ENCODE measurements at places on chromosomes 5 and 9.

DNA sequence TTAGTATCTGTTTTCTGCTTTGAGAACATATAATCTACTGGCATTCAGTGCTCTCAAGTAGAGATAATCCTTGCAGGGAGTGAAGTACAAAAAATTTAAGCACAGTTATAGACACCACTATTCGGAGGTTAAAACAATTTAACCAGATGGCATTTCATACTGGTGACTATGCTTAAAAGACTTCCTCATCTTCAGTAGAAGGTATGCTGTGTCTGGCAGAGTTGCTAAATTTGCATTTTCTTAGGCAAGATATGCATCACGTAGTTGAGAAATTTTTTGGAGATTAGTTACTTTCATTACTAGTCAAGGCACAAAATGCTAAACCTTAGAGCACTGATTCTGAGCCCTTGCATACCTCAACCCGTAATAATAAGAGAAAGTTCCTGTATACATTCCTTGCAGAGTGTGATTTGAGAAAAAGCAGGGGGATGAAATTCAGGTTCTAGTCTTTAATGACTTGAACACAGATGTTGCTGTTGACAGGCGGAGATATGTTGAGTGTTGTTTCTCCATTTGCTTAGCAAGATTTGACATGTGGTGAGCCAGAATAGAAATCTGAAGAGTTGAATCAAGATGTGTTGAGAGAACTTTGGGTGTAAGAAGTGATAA lies 70.8 kb upstream of the STARD4 start:
- DNase-seq: no peak

GRCh38 chr5:31064215-31064614 lies 129.3 kb upstream of the CDH6 start:
- DNase-seq: no peak

- no peak for DNase-seq
Measured at GRCh38 chr5:157180374-157181264, at the start of gene ITK. ITK (plus strand) TSS chr5:157180840; CDS start chr5:157180978, 138 bp downstream.

DNA sequence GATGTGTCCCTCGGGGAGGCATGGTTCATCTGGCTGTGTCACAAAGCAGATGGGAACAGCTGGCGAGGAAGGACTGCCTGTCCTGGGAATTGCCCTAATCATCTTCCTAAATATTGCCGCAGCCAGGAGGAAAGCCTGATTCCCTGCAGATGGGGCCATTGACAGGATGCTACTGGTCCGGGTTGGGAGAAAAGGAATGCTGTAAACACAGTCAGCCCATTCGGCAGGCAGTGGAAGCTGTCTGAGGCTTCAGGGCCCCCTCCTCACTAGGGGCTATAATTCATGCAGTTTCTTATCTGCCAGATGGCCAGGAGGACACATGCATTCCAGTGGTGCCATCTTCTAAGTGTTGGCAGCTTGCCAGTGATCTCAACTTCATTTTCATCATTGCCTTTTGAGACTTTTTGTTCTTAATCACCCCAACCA lies 110.3 kb downstream of the KCNIP1 start:
- no peak for DNase-seq

DNA sequence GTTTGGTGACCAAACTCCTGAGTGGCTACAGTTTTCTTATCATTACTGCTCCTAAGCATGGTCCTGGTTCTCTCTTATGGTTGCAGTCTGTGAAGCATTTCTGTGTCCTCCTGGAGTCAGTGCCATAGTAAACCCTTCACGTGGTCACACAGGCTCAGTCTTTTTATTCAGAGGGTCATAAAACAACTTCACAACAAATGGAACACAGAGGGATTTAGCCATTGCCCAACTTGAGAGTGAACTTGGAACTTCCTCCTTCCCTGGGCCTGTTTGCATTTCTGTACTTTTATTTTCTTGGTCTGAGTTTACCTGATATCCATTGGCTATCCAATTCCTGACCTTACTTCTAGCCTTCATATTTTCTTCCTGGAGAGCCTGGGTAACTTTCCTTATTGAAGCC lies 144.9 kb downstream of the CCDC192 start:
- DNase-seq: no peak

GRCh38 chr9:22010866-22011625 lies 1.9 kb upstream of the CDKN2B start:
- DNase-seq: no peak

GRCh38 chr9:94904806-94905205 lies 178.3 kb downstream of the AOPEP start:
- DNase-seq: no peak

GRCh38 chr9:93207326-93207814 lies 23.4 kb downstream of the WNK2 start:
- DNase-seq: peak; percentile 62

- no peak for DNase-seq
Measured at GRCh38 chr5:113331209-113331551, 103.6 kb downstream of the TSSK1B start.

- DNase-seq: no peak
Measured at GRCh38 chr9:115717298-115717697, 436.3 kb upstream of the PAPPA start.

DNA sequence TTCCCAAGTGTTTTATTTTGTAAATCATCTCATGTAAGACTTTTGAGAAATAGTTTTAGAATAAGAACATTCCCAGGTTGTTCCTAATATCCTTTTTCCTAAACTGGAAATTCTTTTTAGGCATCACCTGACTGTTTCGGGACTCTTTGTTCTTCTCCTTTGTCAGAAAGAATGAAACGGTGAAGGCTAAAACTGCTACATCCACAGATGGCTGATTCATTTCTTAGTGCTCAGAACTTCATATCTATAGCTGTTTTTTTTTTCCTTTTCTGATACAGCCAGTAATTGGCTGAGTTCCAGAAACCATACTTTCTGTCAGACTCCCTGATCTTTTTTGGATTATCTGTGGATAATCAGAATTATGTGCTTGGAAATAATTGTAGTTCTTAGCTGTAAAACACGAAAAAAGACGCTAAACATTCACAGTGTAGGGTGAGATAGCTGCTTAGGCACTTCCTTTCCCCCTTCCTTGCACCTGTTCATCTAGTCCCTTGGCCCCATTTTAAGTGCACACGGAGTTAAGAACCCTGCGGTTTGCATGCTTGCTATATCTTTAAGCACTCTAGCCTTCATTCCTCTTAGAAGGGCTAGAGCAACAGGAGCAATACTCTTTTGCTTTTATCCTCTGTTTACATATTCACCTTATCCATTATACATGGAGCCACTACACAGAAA lies 283.9 kb downstream of the PJA2 start:
- DNase-seq: no peak

DNA sequence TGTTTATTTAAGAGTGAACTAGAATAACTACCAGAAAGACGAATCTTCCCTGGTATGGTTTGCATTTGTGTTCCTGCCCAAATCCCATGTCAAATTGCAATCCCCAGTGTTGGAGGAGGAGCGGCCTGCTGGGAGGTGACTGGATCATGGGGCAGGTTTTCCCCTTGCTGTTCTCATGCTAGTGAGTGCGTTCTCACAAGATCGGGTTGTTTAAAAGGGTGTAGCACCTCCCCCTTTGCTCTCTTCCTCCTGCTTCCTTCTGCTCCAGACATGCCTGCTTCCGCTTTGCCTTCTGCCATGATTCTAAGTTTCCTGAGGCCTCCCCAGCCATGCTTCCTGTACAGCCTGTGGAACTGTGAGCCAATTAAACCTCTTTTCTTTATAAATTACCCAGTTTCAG lies 210.3 kb upstream of the TBC1D2 start:
- DNase-seq: no peak

GRCh38 chr5:81288021-81288433 lies 13.4 kb upstream of the ZCCHC9 start:
- DNase-seq: no peak

DNA sequence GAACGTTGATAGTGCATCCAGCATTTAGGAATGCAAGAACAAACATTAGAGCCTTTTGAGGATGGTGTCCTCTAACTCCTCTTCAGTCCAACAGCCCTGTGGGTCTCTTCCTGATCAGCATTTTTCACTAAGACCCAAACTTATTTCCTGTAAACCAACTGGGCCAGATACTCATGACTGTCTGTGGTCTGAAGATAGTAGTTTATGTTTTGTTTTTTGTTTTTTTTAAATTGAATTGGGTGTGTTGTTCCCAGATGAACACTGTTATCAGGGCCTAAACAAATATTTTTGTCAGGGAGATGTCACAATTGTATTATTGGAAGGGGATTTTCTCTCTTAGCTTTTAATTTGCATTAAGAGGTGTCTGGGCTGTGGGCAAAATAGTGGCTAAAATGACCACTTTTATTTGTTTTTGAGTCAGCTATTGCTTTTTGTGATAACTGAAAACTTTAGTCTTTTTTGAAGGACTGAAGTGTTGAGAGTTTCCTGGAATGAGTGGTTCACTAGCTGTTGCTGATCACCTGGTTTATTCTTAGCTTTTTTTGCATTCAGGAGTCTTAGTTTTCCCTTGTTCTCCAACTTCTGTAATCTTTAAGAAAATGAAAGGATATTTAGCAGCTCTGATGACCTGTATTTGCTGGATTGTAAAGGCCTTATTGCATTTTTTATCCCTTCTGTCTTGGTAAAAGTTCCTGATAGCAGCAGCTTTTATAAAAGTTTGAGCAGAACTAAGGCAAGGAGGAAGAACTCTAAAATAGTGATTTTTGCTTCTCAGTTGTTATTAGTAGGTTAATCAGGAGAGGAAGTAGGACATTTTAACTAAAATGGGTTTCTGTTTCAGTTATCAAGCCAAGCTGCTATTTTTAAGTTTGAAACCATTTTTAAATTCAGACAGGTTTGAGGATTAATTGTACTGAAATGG lies 5.5 kb downstream of the MAN2A1 start:
- DNase-seq: no peak

DNA sequence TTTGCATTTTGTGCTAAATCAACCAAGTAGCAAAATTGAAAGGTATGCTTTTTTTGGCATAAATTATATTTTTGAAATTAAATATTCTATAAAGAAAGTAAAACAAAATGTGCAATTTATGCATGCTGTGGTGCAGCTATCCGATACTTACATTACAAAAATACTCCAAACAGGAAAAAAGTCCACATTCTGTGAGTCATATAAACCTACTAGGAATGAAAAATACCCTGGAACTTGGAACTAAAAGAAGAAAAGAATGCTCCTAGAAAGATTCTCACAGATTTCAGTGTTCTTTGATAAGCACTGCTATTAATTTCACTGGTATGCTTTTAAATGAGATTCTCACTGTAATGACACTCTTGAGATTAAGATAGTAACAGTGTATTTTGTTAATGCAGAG lies 92.6 kb downstream of the OSMR start:
- no peak for DNase-seq

- no peak for DNase-seq
Measured at GRCh38 chr5:154298065-154298464, 107.5 kb downstream of the GALNT10 start.

DNA sequence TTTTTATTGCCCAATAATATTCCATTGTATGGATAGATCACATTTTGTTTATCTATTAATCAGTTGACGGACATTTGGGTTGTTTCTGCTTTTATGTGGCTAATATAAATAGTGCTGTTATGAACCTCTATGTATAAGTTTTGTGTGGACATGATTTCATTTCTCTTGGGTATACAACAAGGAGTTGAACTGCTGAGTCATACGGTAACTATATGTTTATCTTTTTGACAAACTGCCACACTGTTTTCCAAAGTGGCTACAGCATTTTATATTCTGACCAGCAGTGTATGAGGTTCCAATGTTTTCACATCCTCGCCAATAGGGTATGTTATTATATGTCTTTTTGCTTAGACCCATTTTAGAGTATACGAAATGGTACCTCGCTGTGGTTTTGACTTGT lies 264.3 kb downstream of the RFX3 start:
- DNase-seq: no peak

GRCh38 chr5:119131530-119132304 lies 60.8 kb downstream of the DMXL1 start:
- peak; percentile 7 for DNase-seq

DNA sequence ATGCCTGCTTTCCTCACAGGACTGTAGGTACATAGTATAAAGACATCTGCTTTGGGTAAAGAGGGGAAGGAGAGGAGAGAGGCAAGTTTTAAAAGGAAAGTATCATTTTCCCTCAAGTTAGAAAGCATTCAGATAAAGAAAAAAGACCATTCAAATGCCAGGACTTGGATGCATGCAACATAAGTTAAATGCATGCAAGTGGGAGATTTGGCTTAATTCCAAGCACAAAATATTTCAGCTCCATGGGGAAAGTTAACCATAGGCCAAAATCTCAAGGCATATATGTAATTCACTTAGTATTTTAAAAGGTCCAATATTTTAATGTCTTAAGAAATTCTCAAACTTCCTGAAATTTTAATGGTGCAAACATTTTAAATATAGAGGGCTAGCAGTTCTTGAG lies 36.4 kb downstream of the POU5F2 start:
- DNase-seq: no peak

GRCh38 chr5:74240783-74241750 lies 399.5 kb downstream of the ENC1 start:
- no peak for DNase-seq

- no peak for DNase-seq
Measured at GRCh38 chr5:73387601-73388305, 60.8 kb downstream of the FOXD1 start.

- DNase-seq: no peak
Measured at GRCh38 chr5:82991059-82991458, 86.1 kb downstream of the TMEM167A start.

DNA sequence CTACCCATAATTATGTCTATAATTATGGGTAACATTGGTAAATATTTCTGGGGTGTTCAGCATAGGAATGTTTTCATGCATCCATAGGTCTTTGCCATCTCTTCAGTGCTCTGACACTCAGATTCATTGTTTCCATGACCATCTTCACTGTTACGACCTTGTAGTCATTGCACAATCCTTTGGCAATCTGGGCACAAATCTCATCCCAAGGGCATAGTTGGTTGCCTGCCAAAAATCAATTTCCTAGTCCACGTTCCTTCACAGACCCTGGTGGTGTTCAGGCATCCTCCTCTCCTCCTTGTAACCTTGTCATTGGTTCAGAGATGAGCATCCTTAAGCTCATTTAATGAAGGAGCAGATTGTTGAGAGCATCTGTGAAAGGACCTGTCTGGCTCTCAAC lies 1400.7 kb downstream of the CDH12 start:
- no peak for DNase-seq

DNA sequence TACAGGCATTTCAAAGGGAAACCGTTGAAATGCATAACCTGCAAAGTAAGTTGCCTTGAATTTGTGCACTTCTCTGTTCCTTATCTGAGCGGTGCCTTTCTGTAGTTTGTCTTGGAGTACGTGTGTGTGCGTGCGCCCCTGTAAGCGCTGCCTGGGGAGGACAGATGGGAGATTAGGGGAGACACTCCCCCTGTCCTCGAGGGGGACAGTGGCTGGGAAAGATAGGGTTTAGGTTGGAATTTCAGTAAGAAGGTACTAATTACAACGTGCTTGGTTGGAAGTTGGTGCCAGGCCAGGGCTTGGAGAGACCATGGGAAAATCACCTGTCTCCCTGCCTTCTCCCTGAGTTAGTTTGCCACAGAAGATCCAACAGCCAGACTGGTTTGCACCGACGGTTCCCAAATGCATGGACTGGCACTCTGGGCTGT lies 73.2 kb downstream of the PIK3R1 start:
- no peak for DNase-seq

DNA sequence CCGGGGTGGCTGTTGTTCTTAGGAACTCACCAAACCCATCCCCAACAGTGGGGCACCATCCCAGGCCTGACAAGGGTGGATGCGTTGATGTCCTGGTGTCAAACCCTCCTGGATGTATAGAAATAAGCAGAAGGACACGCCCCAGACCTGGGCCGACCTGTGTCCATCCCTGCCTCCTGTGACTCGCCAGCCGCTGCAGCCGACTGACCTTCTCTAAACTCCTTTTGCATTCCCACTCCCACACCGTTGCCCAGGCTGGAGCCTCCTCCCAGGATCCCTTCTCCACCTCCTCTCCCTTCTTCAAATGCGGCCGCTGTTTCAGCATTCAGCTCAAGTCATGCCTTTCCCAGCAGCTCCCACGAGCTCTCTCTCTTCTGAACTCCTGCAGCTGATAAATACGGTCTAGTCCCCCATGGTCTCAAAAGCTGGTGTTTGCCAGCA lies 213.2 kb upstream of the IER5L start:
- no peak for DNase-seq
